ENCODE measurements at places on chromosomes 1 and 21.

DNA sequence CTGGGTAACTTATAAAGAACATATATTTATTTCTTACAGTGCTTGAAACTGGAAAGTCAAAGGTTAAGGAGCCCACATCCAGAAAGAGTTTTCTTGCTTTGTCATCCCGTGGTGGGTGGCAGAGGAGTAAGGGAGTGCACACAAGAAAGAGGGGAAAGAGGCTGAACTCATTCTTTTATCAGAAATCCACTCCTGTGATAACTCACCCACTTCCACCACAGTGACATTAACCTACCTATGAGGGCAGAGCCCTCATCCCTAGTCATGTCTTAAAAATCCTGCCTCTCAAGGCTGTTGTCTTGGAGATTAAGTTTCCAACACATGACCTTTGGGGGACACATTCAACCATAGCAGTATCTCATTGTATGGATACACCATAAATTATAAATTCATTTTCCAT, 32.5 kb upstream of the RGS4 start:
- no peak for DNase-seq

DNA sequence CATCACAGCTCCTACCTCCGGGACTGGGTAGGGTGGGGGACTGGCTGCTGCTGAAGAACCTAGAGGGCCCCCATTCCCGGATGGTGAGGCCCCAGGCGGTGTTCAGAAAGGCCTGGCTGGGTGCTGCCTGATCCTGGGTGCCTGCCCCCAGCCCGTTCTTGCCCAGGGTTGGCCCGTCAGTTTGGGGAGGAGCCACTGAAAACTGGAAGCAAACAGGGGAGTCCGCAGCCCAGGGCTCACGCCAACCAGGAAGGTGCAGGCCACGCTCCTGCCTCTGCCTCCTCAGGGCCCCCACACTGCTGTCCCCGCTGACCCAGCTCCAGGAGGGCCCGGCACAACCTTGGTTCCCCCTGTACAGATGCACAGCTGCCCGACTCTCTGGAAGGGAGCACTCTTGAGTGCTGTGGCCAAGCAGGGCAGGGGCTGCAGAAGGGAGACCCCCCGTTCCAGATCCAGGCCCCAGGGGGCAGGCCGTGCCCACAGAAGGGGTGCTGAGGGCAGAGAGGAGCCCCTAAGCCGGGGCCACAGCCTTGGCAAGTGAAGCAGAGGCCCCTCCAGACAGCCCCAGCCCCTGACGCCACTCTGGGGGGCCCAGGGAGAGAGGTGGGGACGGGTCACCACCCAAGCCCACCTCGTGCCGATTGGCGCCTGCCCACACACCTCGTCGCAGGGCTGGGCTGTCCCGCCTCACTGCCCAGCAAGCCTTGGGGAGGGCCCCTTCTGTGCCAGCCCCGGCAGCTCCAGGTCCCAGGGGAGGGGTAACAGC, 5.5 kb downstream of the C1QTNF12 start:
- DNase-seq: no peak

GRCh38 chr1:192453360-192453992, 122.1 kb upstream of the RGS1 start:
- no peak for DNase-seq

GRCh38 chr1:162281426-162281825, 95.2 kb downstream of the SPATA46 start:
- no peak for DNase-seq

DNA sequence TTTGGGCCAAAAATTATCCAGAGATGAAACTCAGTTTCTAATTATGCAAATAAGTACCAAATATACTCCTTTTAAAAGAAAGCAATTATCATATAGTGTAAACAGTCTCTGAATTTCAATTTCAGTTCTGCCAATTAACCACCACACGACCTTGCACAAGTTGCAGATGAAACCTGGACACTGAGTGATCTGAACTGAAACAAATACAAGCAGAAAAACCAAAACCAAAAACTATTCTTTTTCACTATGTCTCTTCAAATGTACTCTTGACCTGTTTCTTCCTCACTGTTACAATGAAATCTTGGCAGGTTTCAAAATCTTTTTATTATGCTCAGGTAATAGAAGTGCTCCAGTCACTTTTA, 79.2 kb downstream of the TYW3 start:
- DNase-seq: no peak

- no peak for DNase-seq
Measured at GRCh38 chr1:76547916-76548315, 319.4 kb upstream of the ST6GALNAC5 start.

DNA sequence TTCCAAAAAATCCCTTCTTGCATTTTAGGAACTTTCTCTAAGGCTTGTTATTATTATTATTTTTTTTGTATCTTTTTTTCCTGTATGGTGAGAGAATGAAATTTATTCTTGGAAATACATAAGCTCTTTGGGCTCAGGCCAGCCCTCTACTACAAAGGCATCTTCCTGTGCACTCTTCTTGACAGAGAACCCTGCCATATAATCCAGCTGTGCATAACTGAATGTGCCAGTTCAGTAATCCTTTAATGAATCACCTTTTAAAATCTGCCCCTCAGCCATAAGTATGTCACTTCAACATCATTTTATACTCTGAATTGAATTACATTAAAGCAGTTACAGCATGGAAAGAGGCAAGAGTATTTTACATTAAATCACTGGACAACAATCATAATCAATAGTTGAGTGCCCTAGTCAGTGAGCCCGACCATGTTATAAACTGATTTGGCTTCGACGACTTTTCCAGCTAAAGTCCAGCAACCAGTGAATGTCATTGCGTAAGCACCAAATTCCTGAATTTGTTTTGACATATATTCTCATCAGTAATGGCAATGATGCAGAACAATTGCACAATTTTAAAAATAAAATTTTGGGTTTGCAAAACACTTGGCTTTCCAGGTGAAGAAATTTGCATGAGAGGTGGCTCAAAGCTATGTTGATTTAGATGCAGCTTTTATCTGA, 59.2 kb upstream of the KCNK2 start:
- DNase-seq: no peak

- no peak for DNase-seq
Measured at GRCh38 chr1:168960595-168960994, 145.9 kb upstream of the ATP1B1 start.
